CD4-positive, alpha-beta memory T cell (primary cell): ENCODE measurements at places on chromosomes 5 and 9.

DNA sequence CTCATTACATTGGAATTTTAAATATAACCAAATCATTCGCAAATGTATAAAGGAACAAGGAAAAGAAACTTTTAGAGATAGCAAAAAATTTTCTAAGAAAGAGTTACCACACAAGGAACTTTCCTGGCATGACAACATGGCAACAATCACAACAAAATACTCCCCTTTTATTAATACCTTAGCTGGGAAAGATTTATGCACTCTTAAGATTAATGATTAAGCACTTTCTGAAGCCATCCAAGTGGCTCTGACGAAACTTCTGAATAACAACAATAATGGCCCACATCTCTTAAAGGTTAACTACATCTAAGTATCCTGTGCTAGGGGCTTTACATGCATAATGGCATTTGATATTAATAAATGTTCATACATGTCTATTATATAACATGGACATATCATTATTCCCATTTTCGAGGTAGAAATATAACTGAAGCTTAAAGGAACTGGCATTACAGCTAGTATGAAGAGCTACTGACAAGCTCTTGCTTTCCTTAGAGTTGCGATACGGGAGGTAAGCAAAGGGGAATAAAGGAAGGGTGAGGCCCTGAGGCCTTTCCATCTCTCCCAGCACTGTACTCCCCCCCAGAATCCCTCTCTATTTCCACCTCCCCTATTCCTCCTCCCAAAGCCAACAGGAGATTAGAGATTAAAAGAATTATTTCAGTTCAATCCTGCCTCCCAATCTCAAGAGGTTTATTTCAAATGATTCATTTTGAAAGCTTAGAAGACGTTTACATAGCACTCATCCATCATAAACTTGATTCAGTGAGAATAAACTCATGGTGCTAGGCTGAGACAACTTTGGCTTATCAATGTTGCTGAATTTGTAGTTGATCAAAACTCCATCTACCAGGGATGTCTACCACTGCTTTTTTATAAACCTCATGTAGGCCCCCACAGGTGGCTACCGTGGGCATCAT is 9.6 kb downstream of the MTMR12 start:
- no peak for DNase-seq

GRCh38 chr5:101160002-101160401 is 256.9 kb upstream of the ST8SIA4 start:
- DNase-seq, result no peak

GRCh38 chr5:114146398-114146797 is 215.5 kb upstream of the KCNN2 start:
- no peak for DNase-seq

DNA sequence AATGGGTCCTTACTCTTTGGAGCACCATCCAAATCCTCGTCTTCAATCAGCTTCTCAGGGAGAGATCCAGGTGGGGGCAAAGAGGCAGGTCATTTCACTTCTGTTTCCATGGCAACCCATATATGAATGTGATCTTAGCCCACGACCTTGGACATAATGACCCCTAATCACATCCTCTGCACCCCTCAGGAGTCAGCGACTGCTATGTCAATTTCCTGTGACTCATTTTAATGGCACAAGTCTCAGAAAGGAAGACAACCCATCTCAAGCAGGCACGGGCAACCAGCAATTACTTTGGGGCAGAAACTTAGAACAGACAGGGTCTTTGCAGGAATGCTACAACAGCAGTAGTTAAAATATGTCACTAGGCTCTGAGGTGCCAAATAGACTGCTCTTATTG is 591.2 kb downstream of the TLR4 start:
- no peak for DNase-seq

DNA sequence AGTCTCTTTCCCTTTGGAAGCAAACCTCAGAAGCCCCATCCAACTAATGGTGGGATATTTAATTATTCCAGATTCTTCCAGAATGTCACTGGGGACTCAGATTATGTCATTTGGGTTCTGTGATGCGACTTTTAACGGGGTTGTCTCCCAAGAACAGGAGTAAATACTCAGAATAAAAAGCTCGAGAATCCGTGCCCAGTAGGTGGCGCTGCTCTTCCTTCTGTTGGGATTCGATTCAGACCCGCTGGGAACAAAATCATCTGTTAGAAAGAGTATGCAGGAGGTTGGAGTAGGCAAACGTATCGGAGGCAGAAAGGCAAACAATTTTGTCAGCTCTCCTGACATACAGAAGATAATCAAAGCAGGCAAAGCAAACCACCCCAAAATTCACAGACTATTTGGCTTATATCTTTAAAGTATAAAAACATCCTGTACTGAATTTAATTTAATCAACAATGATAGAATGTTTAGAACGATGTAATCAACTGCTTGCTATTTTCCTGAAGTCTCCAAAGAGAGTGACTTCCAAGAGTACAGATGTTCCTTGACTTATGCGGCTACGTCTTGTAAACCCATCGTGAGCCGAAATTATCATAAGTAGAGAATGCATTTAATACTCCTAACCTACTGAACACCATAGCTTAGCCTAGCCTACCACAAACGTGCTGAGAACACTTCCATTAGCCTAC is 169.8 kb upstream of the RAI14 start:
- DNase-seq, result peak; percentile 42

DNA sequence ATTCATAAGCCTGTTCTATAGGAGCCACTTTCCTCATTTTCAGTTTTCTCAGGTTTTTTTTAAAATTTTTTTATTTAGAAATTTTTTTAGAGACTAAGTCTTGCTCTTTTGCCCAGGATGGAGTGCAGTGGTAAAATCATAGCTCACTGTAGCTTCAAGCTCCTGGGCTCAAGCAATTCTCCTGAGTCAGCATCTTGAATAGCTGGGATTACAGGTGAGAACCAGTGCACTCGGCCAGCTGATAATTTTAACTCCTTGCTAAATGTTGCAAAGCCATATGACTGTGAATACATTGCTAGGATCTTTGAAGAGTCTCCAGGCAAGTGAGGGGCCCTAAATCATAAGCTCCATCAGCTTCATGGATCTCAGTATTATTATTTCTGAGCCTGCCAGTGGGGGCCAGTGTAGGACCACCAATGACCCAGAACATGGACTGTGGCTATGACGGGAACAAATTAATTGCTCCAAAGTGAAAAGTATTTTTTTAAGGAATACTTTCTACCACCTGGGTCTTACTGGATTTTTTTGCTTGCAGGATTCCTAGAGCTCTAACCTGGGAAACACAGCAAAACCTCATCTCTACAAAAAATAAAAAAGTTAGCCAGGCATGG is 5.7 kb upstream of the GAPVD1 start:
- no peak for DNase-seq

DNA sequence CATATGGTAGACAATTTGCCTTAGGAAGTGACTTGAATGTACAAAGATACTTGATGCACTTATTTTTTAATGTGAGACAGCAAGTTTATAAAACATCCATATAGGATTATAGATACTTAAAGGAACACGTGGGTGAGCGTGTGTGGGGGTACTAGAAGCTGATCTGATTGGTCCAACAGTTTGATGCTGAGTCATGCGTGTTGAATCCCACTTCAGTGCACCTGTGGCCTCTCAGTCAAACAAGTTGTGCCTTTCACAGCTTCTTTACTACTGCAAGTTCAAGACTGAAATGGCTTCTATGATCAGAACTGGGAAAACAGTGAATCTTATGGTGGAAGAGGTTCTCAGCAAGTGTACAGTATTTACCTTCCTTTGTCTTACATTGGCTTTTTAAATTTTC is 98.9 kb downstream of the MAP1B start:
- DNase-seq, result no peak
